H7 (cell line): ENCODE measurements at places on chromosomes 1 and 21. TPM values are rescaled to one million over a fixed set of nuclear protein-coding genes. Genes with fewer than 3 reads are reported as not detected.

GRCh38 chr1:168920456-168921094 is 185.9 kb upstream of the ATP1B1 start:
- no peak for DNase-seq

GRCh38 chr21:36909901-36910561 is 56.4 kb downstream of the HLCS start:
- no peak for DNase-seq

Gene PLPPR4
- total RNA-seq: 0.67 and 0.90 TPM in 2 replicates

DNA sequence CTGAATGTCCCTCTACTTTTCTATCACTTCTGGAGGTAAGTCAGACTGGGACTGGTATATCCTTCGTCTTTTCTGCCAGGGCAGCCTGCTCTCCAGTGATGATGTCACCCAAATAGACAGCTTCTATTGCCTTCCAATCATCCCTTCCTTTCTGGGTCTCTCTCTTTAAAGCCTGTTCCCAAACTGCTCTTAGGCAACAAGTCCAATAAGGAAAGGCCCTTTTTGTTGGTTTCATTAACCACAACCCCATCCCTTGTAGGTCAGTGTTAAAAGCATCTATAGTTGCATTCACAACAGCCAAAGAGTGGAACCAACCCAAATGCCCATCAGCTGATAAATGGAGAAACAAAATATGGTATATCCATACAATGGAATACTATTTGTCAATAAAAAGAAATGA is 114.4 kb downstream of the CNIH3 start:
- no peak for DNase-seq

Gene CHRNB2
- 0.30 and 0.83 TPM in 2 replicates for total RNA-seq

DNA sequence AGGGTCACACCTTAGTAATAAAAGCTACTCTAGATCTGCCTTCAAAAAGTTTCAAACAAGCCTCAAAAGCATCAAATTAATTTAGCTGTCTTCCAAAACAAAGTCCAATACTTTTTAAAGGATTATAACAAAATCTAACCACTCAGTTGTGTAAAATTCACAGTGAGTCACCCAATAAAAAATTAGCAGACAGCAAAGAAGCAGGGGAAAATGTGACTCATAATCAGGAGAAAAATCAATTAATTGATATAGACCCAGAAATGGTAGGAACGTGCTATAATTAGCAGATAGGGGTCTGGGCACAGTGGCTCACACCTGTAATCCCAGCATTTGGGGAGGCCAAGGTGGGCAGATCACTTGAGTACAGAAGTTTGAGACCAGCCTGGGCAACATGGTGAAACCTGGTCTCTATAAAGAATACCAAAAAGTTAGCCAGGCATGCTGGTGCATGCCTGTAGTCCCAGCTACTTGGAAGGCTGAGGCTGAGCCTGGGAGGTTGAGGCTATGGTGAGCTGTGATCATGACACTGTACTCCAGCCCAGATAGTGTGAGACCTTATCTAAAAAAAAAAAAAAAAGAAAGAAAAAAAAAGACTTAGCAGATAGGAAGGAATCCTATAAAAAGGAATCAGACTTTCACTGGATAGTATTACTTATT is 8.1 kb upstream of the MYOG start:
- no peak for DNase-seq

DNA sequence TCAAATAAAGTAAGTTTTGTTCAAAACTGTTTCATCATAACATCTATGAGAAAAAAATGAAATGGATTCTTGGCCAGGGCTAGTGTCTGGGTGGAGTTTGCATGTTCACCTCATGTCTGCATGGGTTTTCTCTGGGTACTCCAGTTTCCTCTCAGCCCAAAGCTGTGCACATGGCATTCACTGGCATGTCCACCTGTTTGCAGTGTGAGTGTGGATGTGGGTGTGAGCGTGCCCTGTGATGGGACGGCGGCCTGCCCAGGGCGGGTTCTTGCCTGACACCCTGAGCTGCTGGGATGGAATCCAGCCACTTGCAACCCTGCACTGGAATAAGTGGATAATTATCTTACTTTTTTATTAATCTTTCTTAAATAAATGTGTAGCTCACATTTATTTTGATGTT is 185.5 kb downstream of the RYR2 start:
- no peak for DNase-seq

GRCh38 chr21:35578347-35578782 is 482.0 kb downstream of the SETD4 start:
- DNase-seq: no peak

- DNase-seq: no peak
Observed at GRCh38 chr1:31591425-31592093, 15.2 kb downstream of the TINAGL1 start.

DNA sequence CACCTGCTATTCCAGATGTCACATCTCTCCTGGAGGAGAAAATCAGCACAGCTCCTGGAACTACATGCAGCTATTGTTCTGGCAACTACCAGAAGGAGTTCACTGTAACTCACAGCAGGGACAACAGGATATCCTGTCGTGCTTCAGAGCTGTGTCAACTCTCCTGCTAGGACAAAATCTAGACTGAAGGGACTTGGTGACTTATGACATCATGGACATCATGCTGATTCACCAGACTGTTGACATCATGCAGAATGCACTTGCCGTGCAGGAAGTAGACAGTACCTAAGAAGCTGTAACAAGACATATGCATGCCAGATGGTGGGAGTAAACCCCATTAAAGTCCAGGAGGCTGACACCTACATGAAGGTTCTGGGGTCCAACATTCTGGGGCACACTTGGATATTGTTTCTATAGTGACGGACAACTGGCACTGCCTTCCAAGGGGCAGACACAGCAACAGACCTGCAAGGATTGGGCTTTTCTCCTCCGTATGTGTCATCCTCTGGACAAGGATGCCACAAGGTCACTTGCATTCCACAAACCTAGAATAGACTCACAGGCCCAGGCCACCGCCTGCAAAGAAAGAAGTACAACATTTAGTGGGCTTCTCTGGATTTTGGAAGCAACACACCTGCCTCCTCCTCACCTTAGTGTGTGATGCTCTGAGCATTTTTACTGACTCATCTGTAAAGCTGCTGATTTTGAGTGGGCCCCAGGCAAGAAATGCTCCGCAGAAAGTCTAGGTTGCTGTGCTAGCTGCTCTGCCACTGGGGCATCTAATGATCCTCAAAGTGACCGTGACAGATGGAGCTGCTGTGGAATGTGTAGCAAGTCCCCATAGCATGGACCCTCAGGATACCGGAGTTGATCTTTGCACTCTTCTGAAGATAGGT is 249.2 kb downstream of the MATN1 start:
- no peak for DNase-seq

DNA sequence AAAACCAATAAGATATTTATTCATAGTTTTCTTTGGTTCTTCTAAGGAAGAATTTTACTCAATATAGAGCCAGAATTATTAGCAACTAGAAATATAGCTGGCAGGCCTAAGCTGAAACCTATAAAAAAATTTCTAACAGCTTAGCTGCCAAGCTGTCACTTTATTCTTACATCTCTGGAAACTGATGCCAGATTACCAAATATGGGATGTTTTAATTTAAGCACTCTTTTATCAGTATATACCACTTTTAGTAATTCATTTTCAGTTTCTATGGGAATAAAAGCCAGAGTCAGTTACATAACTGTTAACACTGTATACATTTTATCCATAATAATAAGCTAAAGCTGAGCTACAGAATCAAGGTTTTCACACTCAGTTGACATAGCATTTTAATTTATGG is 68.7 kb upstream of the MPC2 start:
- DNase-seq: no peak

DNA sequence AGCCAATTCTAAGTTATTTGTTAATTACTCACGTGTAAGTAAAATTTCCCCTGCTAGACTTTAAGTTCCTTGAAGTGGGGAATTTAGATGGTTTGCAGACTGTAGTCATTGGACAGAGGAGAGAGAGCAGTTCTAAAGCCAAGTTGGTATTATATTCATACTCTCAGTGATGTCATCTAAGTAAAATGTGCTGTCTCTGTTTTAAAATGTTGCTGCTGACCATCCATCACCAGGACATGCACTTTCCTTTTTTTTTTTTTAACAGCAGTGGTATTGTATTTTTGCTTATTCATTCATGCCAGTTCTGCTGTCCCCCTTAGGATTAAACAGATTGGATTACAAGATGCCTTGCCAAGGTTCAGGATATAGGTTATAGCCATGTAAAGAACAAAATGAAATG is 2.3 kb downstream of the TTLL7 start:
- no peak for DNase-seq

DNA sequence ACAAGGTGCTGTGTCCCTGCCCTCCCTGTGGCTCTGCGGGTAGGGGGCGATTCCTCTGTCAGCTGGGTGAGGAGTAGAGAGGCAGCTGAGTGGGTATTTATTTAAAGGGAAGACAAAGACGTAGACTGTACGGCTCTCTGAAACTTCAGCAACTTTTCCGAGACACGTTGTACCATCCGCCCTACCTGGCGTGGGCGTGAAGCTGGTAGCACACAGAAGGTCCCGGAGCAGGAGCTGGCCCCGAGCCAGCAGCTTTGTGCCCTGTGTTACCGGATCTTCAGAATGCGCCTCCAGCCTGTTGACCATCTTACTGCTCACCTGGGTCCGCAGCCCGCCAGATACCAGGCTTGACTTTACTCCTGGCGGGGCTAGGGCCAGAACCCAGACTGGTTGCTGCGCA is 34.9 kb downstream of the PRKCZ start:
- DNase-seq: no peak

DNA sequence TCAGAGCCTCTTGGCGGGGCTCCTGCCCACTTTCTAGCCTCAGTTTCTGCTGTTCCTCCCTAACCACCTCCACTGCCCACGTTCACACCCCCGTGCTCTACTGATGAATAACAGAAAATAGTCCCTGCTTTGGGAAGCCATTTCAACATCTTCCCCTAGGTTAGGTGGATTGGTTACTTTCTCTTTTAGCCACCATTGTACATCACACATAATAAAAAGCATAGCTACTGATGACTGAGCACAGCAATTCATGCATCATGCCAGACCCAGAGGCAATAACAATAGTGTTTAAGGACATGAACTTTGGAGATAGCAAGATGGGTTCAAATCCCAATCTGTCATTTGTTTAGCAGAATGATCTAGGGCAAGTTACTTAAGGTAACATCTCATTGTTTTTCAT is 74.6 kb downstream of the COLGALT2 start:
- no peak for DNase-seq

DNA sequence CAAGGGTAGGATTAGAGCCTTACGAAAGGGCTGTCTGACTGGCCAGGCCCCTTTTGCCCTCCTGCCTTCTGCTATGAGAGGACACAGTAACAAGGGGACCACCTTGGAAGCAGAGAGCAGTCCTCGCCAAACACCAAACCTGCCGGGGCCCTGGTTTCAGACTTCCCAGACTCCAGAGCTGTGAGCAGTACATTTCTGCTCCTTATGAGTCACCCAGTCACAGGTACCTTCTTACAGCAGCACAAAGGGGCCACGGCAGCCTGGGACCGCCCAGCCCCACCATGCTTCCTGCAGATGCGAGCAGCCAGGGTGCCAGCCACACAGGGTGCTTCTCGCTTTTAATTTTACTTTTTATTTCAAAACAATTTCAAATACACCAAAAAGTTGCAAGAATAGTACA is 17.2 kb upstream of the POFUT2 start:
- DNase-seq: no peak

DNA sequence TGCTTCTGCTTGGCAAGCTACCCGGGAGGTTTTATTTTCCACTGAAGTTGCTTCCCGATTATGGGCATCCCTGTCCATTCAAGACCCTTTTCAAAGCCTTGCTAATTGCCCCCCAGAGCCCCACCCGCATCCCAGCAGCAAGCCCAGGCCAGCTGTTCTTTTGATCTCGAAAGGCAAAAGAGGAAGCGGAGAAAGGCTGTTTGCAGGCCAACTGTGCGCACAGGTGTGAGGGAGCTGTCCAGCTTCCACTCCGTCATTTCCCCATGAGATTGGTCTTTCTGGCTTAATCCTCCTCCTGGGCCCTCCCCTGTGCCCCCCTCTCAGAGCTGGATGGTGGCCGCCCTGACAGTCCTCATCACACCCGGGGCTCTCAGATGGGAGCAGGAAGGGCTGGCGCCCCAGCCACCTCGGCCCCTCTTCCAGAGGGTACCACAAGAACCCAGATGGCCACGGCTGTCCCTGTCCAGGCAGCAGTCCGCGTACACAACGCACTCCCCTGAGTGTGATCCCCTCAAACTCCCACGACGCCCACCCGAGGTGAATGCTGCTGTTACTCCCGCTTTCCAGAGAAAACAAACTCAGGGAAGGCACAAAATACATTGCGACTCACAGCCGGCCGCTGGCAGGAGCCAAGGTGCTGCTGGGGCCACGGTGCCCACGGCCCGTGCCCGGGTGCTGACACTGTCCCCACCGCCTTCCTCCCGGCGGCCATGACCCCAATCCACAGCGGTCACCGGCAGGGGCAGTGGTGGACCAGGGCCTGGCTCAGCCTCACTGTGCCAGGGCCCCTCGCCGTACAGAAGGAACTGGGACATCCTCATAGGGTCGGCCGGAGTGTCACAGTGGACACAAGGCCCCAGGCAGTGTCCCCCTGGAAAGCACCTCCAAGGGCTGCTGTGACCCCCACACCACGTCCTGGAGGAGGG is 121.9 kb downstream of the CRYAA start:
- DNase-seq: peak; percentile 77

Gene ARMH1
- 0.62 TPM in 1 of 2 replicates, not detected in the other for total RNA-seq

- DNase-seq: no peak
Observed at GRCh38 chr1:59475737-59476136, 178.8 kb downstream of the FGGY start.

Gene FAM167B
- total RNA-seq: 3.1 and 4.1 TPM in 2 replicates

Gene CELA2A
- not detected in 2 replicates for total RNA-seq
